Motor neuron (in vitro differentiated cells): ENCODE measurements at places on chromosomes 7 and 10.

DNA sequence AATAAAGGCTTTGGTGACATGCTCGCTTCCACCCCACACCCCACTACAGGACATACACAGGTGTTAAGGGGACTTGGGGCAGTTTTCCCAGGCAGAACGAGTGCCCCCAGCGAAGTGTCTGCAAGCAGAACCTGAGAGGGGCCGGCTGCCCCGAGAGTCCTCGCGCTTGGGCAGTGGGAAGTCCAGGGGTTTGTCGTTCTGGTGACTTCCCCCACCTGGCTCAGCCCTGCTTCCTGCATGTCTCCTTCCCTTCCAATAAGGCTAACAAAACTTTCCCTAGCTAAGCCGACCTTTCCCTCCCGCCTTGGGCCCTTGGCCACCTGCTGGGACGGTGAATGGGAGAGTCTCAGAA lies 916 bp downstream of the VWA2 start:
- no peak for ATAC-seq

GRCh38 chr10:31961277-31962074 lies 32.8 kb upstream of the ARHGAP12 start:
- peak; percentile 34 for ATAC-seq

DNA sequence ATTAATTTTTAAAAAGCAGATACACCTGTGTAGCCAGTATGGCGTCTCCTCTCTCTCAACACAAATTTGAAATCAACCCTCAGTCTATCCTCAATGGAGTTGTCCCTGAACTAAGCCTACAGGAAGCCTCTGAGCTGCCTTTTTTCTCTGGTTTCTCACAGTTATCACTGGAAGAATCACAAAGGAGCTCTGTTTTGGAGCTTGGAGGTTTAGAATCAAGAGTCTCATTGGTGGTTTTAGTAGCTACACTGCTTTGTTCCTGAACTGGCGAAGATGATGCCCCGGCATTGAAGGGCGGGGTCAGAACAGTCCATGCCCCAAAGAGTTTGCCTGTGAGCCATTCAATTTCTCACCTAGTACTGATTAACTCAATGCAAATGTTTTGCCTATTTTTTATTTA lies 16.1 kb upstream of the BTRC start:
- ATAC-seq: no peak

DNA sequence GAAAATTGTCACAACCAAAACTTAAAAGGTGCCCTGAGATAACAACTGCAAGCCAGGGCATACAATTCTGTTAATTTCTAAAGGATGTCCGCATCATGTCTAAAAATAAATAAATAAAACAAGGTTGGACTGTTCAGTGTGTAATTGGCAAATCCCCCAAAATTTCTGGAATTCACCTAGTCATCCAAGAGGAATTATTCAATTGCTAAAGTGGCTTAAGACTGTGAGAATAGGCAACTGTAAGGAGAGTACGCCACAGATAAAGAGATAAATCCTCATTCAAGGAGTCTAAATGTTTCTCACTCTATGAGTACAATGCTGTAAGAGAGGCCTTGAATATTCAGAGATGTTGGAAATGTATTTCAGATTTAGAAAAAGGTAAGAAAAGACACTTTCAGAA lies 37.2 kb downstream of the PIK3AP1 start:
- no peak for ATAC-seq

- ATAC-seq: no peak
These were observed 108.3 kb upstream of the AKR1E2 start for GRCh38 chr10:4717670-4718069.

DNA sequence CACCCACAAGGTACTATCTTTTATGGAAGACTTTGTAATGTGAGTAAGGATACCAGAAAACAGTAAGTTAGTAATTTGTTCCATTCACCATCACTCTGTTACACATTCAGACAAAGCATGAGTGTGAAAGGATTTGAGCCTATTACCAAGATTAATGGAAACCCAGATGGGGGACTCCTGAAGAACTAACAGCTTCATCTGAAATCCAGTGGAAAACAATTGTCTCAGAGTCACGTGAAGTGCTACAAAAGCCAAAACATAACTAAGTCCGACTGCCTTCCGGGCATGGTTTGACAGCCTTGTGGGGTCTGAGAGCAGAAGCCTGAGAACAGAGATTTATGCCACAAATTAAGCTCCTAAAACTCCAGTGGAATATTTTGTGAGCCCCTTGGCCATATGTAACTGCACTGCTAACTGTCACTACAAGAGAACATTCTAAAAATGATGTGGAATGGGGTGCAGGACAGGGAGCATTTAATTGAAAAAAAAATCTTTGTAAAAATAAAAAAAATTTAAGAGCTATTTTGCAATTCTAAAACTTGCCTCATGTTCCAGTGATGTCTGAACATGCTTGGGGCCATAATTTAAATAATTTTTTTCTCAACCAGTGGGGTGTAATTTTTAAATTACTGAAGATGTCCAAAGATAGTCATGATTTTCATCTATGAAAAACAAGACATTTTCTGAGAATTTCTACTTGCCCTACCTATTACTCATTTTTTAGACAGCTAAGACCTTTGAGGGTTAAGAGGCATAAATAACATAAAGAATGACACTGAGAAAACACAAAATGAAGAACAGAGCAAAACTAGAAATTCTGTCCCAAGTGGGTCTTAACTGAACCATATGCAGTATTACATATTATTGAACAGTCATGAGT lies 555.0 kb downstream of the INHBA start:
- ATAC-seq: peak; percentile 29

DNA sequence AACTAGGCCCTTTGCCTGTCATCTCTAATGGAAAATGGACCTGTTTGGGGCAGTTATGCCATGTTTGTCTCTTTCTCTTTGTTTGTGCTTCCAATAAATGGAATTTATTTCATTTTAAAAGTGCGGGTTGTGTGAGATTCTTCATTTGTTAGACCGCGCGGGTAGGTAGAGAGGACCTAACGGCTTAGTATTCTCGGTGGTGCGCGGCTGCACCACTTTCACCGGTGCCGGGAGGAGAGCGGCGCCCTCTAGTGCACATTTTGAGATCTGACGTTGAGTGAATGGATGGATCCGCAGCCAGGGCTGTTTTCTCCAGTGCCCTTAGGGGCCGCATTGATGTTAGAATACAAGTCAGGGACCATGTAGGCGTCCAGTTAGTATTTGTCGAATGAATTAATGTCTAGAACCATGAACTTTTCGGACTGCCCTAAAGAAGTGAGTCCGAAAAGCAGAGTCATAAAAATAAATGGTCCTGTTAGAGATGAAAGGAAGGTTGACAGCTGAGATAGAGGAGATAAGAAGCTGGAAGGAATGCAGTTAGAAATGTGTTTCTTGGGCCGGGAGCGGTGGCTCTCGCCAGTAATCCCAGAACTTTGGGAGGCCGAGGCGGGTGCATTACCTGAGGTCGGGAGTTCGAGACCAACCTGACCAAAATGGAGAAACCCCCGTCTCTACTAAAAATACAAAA lies 29.3 kb upstream of the GIMAP8 start:
- ATAC-seq: peak; percentile 100

DNA sequence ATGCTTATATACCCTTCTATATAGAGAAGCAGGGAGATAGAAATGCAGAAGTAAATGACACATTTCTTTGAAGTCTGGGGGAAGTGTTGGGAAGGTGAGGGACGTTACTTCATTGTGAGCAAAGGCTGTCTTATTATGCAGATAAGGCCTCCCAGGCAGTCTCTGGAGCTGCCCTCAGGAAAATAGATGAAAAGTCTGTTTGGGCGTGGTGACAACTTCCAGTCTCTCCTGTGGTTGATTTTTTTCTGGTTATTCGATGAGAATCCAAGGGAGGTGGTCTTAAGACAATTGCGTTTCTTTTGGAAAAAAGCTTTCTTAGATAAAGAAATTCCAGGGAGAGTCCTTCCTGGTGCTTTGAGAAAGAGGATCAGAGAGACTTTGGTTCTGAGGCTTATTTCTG lies 84.0 kb downstream of the NEUROD6 start:
- no peak for ATAC-seq

- ATAC-seq: no peak
These were observed 80.6 kb downstream of the PTPRZ1 start for GRCh38 chr7:121953601-121954000.

GRCh38 chr7:157516911-157517781 lies 180.3 kb downstream of the DNAJB6 start:
- ATAC-seq: no peak

- ATAC-seq: no peak
These were observed 556.4 kb downstream of the SORCS1 start for GRCh38 chr10:106608066-106608465.

DNA sequence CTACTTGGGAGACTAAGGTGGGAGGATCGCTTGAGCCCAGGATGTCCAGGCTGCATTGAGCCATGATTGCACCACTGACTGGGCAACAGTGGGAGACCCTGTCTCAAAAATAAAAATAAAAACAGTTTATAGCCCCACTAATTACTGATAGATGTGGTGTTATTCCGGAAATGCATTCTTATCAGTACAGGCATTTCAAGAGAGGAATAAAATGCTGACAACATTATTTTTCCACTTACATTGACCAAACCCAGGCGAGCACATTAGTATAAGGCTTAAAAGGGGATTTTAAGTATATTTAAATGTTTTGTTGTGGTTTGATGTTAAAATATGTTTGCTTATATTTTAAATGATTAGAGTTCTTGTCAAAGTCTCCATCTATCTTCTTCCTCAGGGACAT lies 359.5 kb downstream of the PLXDC2 start:
- ATAC-seq: no peak
